ENCODE measurements at places on chromosomes 2 and 18.

- DNase-seq, result no peak
Measured at GRCh38 chr2:221176667-221177066, 395.4 kb downstream of the EPHA4 start.

- no peak for DNase-seq
Measured at GRCh38 chr2:60324536-60324935, 228.9 kb downstream of the BCL11A start.

DNA sequence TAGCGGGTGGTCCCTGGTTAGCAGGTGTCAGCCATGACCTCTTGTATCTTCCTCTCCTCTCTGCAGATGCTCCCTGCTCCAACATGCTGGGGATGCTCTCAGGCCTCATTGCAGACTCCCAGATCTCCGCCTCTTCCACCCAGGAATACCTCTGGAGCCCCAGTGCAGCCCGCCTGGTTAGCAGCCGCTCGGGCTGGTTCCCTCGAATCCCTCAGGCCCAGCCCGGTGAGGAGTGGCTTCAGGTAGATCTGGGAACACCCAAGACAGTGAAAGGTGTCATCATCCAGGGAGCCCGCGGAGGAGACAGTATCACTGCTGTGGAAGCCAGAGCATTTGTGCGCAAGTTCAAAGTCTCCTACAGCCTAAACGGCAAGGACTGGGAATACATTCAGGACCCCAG lies 60.8 kb downstream of the NRP2 start:
- DNase-seq, result no peak

GRCh38 chr18:67425672-67426071 lies 90.8 kb downstream of the DSEL start:
- DNase-seq, result no peak

DNA sequence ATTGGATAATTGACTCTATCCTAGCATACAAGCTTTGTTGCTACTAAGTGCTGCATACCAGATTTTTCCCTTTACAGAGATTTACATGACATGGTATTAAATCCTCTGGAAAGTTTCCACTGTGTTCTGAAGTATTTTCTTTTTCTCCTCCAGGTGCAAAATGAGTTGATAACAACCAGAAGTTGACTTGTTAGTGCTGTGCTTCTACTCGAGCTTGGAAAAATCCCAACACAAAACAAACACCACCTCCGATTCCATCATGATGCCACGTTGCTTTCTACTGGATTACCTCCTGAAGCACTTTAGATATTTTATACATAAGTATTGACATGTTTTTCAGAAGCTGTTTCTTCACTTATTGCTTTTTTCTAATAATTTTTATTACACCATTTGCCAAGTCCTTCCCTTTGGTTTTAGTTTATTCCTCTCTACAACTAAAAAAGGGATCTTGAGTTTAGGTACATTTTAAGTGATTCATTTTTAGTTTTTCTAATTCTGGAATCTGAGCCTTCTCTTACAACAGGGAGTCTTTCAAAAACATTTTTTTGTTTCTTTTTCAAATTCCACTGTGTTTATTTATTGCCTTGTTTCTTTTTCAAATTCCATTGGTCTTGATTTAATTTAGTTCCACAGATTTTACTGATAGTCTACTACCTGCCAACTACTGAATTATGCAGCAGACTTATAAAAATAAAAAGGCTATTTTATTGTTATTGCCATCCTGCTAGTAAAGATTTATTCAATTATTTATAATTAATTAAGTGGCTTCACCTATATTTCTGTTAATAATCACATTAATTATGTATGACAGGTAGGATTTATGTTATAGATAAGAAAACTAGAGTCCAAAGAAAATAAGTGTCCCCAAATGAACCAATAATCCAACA lies 143.4 kb downstream of the PPP1R1C start:
- no peak for DNase-seq
